NCI-H1092 treated with DMSO at 0.1 percent for 48 hours (cell line): ENCODE measurements at places on chromosomes 11 and 22.

DNA sequence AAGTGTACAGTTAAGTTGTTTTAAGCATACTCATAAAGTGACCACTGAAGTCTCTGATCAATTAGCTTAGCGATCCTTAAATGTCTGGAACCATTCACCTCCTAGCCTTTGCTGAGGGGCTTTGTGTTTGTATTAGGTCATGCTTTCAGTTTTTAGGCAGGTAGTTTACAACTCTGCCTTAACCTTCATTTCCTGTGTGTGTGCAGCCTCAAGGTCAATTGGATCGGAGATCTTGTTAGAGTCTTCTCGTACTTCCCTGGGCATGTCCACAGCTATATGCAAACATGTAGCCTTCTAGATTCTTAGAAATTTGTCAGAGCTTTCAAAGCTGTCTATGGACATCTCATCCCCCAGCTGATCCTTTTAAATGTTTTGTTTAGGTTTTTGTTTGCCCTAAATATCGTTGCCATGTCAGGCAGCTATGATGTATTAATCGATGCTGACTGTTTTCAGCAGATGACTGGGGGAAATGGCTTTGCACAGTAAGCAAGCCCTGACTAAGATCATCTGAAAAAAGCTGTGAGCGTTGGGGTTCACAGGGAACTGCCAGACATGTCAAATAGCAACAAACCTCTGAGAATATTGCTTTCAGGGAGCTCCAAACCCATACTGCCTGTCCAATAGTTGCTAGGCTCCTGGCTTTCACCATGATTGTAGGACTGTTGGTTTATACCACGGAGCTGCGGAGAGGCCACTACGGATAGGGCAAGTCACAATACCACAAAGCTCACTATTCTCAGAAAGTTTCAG lies 45.6 kb downstream of the GLYAT start:
- DNase-seq = no peak

DNA sequence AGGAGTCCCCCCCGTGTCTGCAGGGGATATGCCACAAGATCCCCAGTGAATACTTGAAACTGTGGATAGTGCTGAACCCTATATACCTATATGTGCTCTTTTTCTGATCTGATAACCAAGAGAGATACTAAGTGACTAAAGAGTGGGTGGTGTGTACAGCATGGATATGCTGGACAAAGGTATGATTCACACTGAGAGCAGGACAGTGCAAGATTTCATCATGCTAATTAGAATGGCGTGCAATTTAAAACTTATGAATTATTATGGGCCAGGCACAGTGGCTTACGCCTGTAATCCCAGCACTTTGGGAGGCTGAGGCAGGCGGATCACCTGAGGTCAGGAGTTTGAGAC lies 90.2 kb upstream of the ALKBH3 start:
- DNase-seq = no peak

- no peak for DNase-seq
These were observed 10.0 kb downstream of the PPM1F start for GRCh38 chr22:21942407-21943343.

DNA sequence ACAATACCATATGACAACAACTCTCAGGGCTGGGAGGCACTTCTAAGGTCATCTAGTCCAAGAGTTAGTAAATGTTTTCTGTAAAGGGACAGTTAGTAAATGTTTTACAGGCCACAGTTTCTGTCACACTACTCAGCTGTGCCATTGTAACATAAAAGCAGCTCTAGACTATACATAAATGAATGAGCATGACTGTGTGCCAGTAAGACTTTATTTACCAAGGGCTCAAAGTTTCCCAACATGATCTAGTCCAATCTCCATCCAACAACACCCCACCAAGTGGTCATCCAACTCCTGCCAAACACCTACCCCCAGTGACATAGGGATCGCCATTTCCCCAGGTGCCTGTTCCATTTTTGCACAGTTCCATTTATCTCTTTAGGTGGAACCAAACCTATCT lies 12.1 kb downstream of the SERGEF start:
- no peak for DNase-seq

DNA sequence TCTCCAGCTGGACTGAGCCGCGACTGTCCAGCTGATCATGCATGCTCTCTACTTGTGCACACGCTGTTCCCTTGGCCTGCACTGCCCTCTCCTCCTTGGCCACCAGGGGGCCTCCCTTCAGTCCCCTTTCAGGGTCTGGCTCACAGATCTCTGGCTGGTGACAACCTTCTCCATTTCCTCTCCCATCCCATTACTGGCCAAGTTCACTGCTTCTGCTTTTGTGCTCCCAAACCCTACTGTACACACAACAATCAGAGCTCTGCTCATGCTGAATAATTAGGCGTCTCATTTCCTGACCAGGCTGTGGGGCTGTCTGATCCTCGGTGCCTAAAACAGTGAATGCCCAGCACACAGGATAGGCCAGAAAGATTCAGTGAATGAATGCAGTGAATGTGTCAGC lies 224.0 kb upstream of the NARS2 start:
- DNase-seq = peak; percentile 49

- no peak for DNase-seq
These were observed 9.3 kb downstream of the LAYN start for GRCh38 chr11:111549869-111550203.

DNA sequence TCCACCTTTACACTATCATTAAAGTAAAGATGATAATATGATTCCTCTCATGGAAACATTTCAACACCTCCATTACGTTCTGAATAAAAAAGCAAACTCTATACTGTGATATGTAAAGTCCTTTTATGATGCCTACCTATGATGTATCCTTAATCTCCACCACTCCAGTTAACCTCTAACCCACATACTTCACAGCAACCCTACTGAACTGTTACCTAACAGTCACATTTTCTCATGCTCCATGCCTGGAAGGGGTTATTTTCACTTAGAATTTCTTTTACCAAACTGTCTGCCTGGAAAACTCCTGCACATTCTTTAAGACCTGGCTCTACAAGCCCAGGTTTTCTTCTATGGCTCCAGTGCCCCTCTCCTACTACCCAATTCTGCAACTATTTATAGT lies 129.1 kb downstream of the FCHSD2 start:
- DNase-seq = no peak

GRCh38 chr11:125846188-125846587 lies 13.1 kb downstream of the PATE4 start:
- no peak for DNase-seq

GRCh38 chr11:41005986-41006385 lies 453.5 kb downstream of the LRRC4C start:
- DNase-seq = no peak

DNA sequence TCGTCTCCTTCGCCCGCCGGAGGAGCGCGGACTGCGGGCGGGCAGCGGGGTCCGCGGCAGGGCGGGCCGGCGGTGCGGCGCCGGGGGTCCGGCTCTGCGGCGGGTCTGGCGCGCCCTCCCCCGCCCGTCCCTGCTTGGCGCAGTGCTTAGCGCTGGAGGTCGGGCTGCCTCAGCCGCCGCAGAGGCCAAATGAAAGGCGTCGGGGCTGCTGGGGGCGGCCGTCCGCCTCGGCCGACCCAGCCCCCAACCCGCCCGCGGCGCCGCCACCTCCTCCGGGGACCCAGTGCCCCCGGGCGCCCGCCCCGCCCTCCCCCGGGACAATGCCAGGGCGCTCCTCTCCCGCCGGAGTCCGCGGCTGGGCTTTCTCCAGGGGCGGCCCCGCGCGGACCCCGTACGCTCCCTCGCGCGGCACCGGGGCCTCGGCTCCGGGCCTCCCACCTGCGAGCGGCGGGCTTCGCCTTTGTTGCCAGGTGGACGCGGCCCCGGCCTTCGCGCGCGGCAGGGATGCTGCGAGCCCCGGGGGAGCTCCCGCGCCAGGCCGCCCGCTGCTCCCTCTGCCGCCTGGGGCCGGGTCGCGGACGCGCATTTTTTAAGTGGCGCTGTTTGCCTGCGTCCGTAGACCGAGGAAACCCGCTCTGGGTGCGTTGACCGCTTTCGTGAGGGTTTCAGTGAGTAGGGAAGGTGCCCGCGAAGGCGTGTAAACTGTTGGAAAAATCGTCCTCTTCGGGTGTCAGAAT lies 583 bp downstream of the APLP2 start:
- DNase-seq = peak; percentile 44

- DNase-seq = no peak
These were observed 2.3 kb downstream of the CARD18 start for GRCh38 chr11:105137286-105137685.

DNA sequence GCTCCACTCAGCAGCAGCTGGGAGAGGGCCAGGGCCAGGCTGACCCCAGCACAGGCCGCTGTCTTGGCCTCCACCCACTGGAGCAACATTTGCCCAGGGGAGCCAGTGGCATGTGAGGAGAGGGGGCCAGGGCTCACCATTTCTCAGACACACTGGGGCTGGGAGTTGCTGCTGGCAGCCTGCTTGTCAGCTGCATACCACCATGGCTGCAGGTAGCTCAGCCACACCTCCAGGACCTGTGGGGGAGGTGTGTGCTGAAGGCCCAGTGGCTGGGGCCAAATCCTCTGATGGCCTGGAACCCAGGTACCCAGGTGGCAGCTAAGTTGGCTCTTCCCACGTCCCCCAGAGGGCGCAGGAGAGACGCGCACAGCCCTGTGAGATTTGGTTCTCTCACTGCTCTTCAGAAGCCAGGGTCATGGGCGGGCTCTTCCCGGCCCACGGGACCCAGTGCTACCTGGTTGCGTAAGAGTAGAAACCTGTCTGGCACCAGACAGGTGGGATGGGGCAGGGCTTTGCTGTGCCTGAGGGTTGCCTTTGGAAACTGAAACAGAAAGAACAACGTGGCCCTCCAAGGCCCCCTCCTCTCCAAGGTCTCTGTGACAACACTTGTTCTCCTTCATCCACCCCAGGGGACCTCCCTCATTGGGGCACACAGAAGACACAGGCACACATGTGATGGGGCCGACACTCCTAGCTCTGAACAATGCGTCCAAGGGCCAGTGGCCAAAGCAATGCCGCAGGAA lies 98.8 kb downstream of the MED15 start:
- DNase-seq = peak; percentile 35

DNA sequence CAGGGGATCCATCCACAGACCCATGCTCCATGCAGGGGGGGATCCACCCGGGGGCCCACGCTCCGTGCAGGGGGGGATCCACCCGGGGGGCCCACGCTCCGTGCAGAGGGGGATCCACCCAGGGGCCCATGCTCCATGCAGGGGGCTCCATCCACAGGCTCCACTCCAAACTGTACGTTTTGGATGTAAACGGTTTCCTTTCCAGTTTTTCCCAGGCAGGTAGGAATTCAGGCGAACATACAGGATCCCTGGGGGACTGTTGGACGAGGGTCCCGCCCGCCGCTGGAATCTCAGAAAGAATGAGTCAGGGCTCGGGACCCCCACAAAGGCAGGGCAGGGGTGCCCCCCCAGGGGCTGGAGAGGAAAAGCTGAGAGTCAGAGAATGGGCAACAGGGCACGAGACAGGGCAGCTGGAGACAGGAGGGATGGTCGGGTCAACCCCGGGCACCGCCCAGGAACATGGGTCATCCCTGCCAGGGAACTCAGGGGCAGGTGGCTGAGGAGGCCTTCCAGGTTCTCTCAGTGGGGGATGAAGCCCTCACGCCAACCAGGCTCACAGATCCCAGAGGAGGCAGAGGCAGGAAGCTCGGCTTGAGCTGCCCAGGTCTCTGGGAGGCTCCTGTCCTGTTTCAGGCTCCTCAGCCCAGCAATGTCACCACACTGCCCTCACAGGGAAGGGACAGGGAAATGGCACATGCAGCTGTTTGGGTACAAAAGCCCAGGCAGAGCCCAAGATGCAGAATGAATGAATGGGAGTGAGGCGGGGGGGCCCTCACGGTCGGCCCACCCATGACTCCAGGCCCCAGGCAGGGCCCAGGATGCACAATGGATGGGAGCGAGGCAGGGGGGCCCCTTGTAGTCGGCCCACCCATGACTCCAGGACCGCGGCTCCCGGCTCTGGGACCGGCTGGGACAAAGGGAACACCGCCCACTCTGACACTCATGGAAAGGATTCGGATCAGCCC lies 200.2 kb downstream of the BRD1 start:
- no peak for DNase-seq

- no peak for DNase-seq
These were observed 1.6 kb downstream of the MRPL48 start for GRCh38 chr11:73789279-73789670.

- peak; percentile 82 for DNase-seq
These were observed at the start of gene PIK3IP1 for GRCh38 chr22:31292236-31292989. Gene PIK3IP1 (minus strand): TSS chr22:31292488. CDS start chr22:31292344, 144 bp downstream.

DNA sequence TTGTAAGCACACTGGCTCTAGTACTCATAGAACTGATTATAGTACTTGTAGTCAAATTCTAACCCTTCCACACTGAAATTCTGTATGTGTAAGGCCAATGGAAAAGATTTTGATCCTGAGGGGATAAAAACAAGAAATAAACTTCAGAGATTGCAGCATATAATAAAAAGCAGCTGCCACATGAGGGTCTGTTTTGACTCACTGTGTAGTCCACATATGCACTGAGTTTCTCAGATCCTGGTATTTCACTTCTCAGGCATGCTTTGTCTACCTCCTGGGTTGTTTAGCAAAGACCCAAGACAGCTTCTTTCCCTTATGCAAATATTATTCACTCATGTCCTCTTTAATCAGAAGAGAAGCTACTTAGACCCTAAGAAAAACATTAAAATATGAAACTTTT lies 71.1 kb upstream of the SLC5A12 start:
- no peak for DNase-seq

- DNase-seq = no peak
These were observed 8.9 kb downstream of the SERHL2 start for GRCh38 chr22:42562684-42563083.

- DNase-seq = peak; percentile 25
These were observed 27.2 kb upstream of the SYT13 start for GRCh38 chr11:45313171-45313865.

DNA sequence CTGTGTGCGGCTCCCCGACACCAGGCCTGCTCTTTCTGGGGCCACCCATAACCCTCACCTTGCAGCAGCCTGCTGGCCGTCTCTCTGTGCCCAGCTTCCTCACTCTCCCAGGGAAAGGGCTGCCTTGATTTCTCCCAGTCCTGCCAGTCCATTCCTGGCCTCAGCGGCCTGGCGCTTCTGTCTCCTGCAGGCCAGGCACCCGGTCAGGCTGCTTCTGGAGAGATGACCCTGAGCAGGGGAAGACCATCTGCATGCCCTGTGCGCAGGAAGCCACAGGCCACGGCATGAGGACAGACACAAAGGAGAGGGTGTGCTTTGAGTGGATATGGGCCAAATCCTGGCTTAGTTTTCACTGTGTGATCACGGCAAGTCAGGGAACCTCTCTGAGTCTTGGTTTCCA lies 86.2 kb downstream of the TSPAN18 start:
- no peak for DNase-seq

- DNase-seq = no peak
These were observed 685.1 kb downstream of the METTL15 start for GRCh38 chr11:28793282-28793738.

GRCh38 chr22:17451316-17451715 lies 82.1 kb downstream of the CECR2 start:
- no peak for DNase-seq

- no peak for DNase-seq
These were observed 334.9 kb downstream of the OPCML start for GRCh38 chr11:133197425-133197824.

GRCh38 chr22:36925388-36926290 lies 12.2 kb downstream of the CSF2RB start:
- no peak for DNase-seq

- peak; percentile 56 for DNase-seq
These were observed 1.3 kb upstream of the KMT5B start for GRCh38 chr11:68214173-68215086.

- DNase-seq = no peak
These were observed 20.6 kb downstream of the MYEOV start for GRCh38 chr11:69314555-69314954.

GRCh38 chr11:128669506-128670270 lies 24.2 kb upstream of the FLI1 start:
- no peak for DNase-seq
